ENCODE measurements at places on chromosomes 3 and 15.
A peak's percentile ranks its signal among the peaks of the same experiment; 100 is the strongest.

- DNase-seq: no peak
- no peaks in the 10 kb centered on the region for H3K36me3 ChIP-seq
- no peaks in the 10 kb centered on the region for H3K27me3 ChIP-seq
- no peak overlapping the region for H3K4me3 ChIP-seq
- H3K4me1 ChIP-seq: no peaks in the 10 kb centered on the region
- no peak overlapping the region for H3K27ac ChIP-seq
These were observed 669.5 kb downstream of the SQOR start for GRCh38 chr15:46304321-46304720.

DNA sequence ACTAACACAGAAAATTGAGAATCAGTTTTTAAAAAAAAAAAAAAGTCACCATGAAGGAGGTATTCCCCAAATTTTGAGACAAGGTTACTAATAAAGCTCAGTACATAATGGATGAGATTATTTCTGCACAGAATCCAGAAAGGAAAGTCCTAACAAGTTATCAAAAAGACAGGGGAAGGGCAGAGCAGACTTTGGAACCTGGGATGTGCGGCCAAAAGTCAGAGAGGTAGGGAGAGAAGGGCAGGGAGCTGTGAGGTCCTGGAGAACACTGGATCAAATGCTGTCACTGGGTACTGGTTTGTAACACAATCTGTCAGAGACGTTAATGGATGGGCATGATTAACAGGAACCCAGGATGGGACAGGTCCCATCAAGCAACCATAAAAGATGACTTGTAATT lies 12.2 kb upstream of the LACTB start:
- H3K27me3 ChIP-seq: peaks cover 13% of the 10 kb centered on the region
- no peak for DNase-seq
- no peak overlapping the region for H3K4me3 ChIP-seq
- H3K27ac ChIP-seq: no peak overlapping the region
- H3K36me3 ChIP-seq: no peaks in the 10 kb centered on the region

DNA sequence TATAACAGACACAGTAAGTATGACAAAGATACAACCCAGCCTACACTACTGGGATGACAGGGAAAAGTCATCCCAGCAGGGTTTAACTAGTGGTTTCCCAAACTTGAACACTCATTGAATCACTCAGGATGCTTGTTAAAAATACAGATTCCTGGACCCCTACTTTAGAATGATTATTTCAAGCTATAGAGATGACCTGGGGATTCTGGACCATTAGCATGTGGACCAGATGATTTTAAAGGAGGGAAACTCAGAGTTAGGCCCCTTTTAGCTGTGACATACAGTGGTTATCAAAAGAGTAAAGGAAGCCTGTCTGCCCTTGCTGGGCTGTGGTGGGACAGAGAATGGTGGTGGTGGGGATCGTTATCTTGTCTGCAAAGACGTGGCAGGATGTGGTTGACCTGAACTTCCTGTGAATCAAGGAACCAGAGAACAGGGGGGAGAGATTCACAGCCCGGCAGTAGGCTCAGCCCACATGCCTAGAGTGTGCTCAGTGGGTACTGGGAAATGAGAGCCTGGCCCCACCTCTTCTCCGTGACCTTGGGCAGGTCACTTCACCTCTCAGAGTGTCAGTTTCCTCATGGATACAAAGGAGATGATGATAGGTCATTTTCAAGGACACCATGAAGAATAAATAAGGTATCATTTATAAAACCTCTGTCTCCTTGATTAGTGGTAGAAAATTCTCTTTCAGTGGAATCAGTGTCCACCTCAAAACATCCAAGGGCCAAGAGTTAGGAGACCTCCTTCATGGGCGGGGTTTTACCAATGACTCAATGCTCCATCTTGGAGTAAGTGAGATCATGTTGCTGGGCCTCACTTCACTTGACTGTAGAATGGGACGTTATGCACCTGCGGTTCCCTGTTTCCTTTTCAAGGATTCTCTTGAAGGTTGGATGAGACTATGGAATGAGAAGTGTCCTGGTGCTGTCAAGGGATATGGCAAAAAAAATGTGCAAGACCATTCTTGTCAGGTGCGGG lies 306.5 kb downstream of the RPLP1 start:
- H3K36me3 ChIP-seq: peaks cover 45% of the 10 kb centered on the region
- H3K27ac ChIP-seq: peak overlapping the region; percentile 71
- DNase-seq: peak; percentile 94
- H3K4me1 ChIP-seq: peaks cover 85% of the 10 kb centered on the region
- H3K4me3 ChIP-seq: peak overlapping the region; percentile 41

- no peak overlapping the region for H3K27ac ChIP-seq
- no peak for DNase-seq
- no peak overlapping the region for H3K4me3 ChIP-seq
- H3K4me1 ChIP-seq: peaks cover 2% of the 10 kb centered on the region
- H3K36me3 ChIP-seq: peaks cover 43% of the 10 kb centered on the region
- no peaks in the 10 kb centered on the region for H3K27me3 ChIP-seq
These were observed 24.3 kb upstream of the GP5 start for GRCh38 chr3:194423317-194423716.

- H3K27ac ChIP-seq: no peak overlapping the region
- no peak for DNase-seq
- H3K27me3 ChIP-seq: no peaks in the 10 kb centered on the region
- H3K4me3 ChIP-seq: no peak overlapping the region
- H3K4me1 ChIP-seq: no peaks in the 10 kb centered on the region
These were observed 890.5 kb downstream of the TUSC7 start for GRCh38 chr3:117600112-117600511.

Measured in activated CD4-positive, alpha-beta memory T cell treated with anti-CD3 and anti-CD28 coated beads, Interleukin-2, amount 10 ng/mL, durations not matched to agents 7 days and 5 days (primary cell).